Colonic mucosa (tissue), 4 donors: ENCODE measurements at places on chromosomes 4 and X. TPM values are rescaled to one million over a fixed set of nuclear protein-coding genes. Genes with fewer than 3 reads are reported as not detected.

FAM9B gene
- total RNA-seq = not detected

CT45A1 gene
- total RNA-seq = not detected

DRD5 gene
- not detected for total RNA-seq

TMEM187 gene
- total RNA-seq = 8.7 TPM

CT45A8 gene
- not detected for total RNA-seq

FGD1 gene
- 5.5 TPM for total RNA-seq

SCML2 gene
- total RNA-seq = 2.5 TPM

ARSJ gene
- 4.7 TPM for total RNA-seq

CD38 gene
- total RNA-seq = 2.6 TPM

ADRA2C gene
- 0.61 TPM for total RNA-seq

ARMCX4 gene
- total RNA-seq = 4.1 TPM

TBC1D9 gene
- total RNA-seq = 6.8 TPM

VCX3A gene
- not detected for total RNA-seq

AFP gene
- 0.48 TPM for total RNA-seq

USP17L25 gene
- not detected for total RNA-seq

GABRE gene
- total RNA-seq = 11.9 TPM

MGAT4D gene
- total RNA-seq = not detected

TMPRSS11F gene
- total RNA-seq = not detected

TSPYL2 gene
- 6.2 TPM for total RNA-seq

HHIP gene
- total RNA-seq = 4.2 TPM

GPR82 gene
- total RNA-seq = 0.20 TPM

PAGE5 gene
- not detected for total RNA-seq

PGAM4 gene
- total RNA-seq = 0.77 TPM

DIPK2B gene
- 1.5 TPM for total RNA-seq

SOWAHB gene
- total RNA-seq = 25.7 TPM

BEX1 gene
- total RNA-seq = 1.9 TPM

MAGEB2 gene
- total RNA-seq = not detected

ZDHHC9 gene
- 41.5 TPM for total RNA-seq

SPANXD gene
- not detected for total RNA-seq

MAGEA11 gene
- total RNA-seq = not detected

ADH5 gene
- total RNA-seq = 165 TPM

HADH gene
- total RNA-seq = 121 TPM

ARFIP1 gene
- total RNA-seq = 74.1 TPM

MAOA gene
- 349 TPM for total RNA-seq

ALAS2 gene
- 0.74 TPM for total RNA-seq
